ENCODE measurements at places on chromosomes 1 and 21. TPM values are rescaled to one million over a fixed set of nuclear protein-coding genes. Genes with fewer than 3 reads are reported as not detected.

Gene HCN3
- 13.9 TPM for polyA plus RNA-seq

Gene CACNA1S
- polyA plus RNA-seq: 0.53 TPM

Gene ASCL5
- polyA plus RNA-seq: 0.15 TPM

Gene PLEKHN1
- polyA plus RNA-seq: 0.20 TPM

Gene TEX38
- polyA plus RNA-seq: 0.62 TPM

Gene TMPRSS3
- 1.7 TPM for polyA plus RNA-seq

Gene CSMD2
- polyA plus RNA-seq: 1.2 TPM

Gene JAM2
- 14.1 TPM for polyA plus RNA-seq

Gene SLC35F3
- polyA plus RNA-seq: 0.55 TPM

Gene PTCH2
- polyA plus RNA-seq: 5.4 TPM

Gene MCM3AP
- 103 TPM for polyA plus RNA-seq

Gene RORC
- 0.80 TPM for polyA plus RNA-seq

Gene CDC42
- polyA plus RNA-seq: 393 TPM

Gene SLC9C2
- polyA plus RNA-seq: 0.27 TPM

Gene HMCN1
- polyA plus RNA-seq: 61.3 TPM

Gene MGST3
- 163 TPM for polyA plus RNA-seq

Gene KIF26B
- 33.3 TPM for polyA plus RNA-seq

Gene BMP8A
- 0.53 TPM for polyA plus RNA-seq

Gene TNFRSF4
- 1.0 TPM for polyA plus RNA-seq

Gene CSF1
- polyA plus RNA-seq: 7.1 TPM

Gene HCRTR1
- polyA plus RNA-seq: 0.13 TPM

Gene C4BPA
- 0.52 TPM for polyA plus RNA-seq

Gene MAGI3
- 29.6 TPM for polyA plus RNA-seq

Gene HECTD3
- polyA plus RNA-seq: 37.1 TPM

Gene SDHB
- polyA plus RNA-seq: 168 TPM

Gene NBPF4
- polyA plus RNA-seq: not detected

Gene PCAT6
- polyA plus RNA-seq: 2.9 TPM

Gene TFAP2E
- polyA plus RNA-seq: 0.98 TPM

Gene CIART
- 9.3 TPM for polyA plus RNA-seq

Gene TAF5L
- polyA plus RNA-seq: 20.4 TPM

Gene APCS
- polyA plus RNA-seq: not detected

Gene KIF14
- 12.4 TPM for polyA plus RNA-seq

Gene NTRK1
- 1.2 TPM for polyA plus RNA-seq

Gene CEP85
- 24.9 TPM for polyA plus RNA-seq

Gene TMPRSS2
- 36.0 TPM for polyA plus RNA-seq

Gene NENF
- 31.3 TPM for polyA plus RNA-seq

Gene PADI3
- polyA plus RNA-seq: 0.08 TPM

Gene GCSAML
- polyA plus RNA-seq: 0.28 TPM

Gene AKR7A3
- polyA plus RNA-seq: 2.6 TPM

Gene ABCA4
- polyA plus RNA-seq: 11.4 TPM

Gene VHLL
- not detected for polyA plus RNA-seq

Gene PLPP3
- polyA plus RNA-seq: 91.7 TPM

Gene PGBD2
- 14.2 TPM for polyA plus RNA-seq

Gene LDLRAD1
- not detected for polyA plus RNA-seq

Gene CRP
- polyA plus RNA-seq: not detected

Gene PIK3R3
- 35.8 TPM for polyA plus RNA-seq

Gene RHCE
- polyA plus RNA-seq: 0.83 TPM

Gene NECTIN4
- polyA plus RNA-seq: 4.0 TPM

Gene CASZ1
- 18.0 TPM for polyA plus RNA-seq

Gene GPATCH3
- 14.8 TPM for polyA plus RNA-seq

Gene SLC35A3
- 41.7 TPM for polyA plus RNA-seq

Gene MPZ
- 3.5 TPM for polyA plus RNA-seq

Gene GBP2
- 2.9 TPM for polyA plus RNA-seq

Gene TMOD4
- polyA plus RNA-seq: 1.7 TPM

Gene LINGO4
- polyA plus RNA-seq: not detected
